ENCODE measurements at places on chromosomes 7 and 10.

DNA sequence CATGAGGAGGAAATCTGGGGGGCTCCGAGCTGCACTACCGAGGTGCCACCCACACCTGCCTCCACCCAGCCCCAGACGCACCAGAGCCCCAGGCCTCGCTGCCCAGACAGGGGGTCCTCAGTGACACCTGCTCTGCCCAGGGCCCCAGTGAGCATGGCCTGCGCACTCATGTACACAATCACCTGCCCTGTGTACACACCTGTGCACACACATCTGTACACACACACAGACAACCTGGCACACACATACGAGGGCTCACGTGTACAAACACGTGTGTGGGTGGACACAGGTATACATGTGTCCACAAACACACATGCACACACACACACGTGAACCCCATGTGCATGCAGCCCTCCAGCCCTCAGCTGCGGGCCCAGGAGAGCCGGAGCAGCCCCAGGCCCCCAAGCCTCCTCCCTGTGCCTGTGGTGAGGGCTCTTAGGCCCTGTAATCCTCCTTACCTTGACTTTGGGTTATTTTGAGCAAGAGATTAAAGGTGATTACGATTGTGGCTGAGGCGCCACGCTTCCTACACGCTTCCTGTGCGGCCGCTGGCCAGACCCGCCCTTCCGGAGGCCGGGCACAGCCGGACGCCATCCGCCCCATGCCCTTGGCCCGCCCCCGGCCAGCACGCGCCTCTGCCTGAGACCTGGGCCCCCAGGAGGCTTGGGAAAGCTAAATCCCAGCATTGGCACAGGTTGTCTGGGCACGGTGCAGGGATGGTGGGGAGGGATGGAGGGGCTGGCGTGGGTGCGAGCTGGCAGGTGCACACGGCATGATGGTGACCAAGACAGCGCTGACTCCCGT, 71.9 kb downstream of the ELFN1 start:
- DNase-seq = no peak

DNA sequence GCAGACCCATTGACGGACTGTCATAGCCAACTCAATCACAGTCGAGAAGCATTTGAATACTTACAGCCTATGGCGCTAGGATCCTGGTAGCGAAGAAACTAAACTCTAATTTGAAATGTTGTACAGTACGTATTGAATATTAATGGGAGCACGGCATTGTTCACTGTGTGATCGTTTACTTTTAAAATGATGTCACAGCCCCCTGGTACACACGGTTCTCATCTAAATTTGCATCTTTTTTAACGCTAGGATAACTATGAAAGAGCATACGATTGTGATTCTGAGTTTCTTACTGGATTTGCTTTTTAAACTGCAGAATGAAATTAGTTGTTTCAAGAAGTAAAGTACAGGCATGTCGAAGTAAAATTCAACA, 895 bp upstream of the NAPEPLD start:
- no peak for DNase-seq

GRCh38 chr7:37826825-37827224, 21.6 kb upstream of the NME8 start:
- DNase-seq = no peak

GRCh38 chr10:113600569-113600968, 47.7 kb downstream of the HABP2 start:
- no peak for DNase-seq

DNA sequence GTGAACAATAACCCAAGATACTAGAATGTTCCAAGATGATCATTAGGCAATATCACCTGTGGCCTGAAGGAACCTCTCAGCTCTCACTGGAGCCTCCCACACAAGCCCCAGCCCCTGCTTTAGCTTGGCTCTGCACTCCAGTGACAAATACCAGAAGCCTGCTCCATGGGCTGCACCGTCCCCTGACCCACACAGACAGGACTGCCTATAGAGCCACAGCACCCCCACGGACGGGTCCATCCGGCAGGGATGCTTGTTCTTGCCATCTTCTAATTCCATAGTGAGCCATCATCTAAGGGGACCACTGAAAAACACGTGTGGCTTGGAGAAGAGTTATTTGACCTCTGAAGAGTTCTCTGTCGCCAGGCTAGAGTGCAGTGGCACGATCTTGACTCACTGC, 100.9 kb downstream of the PTN start:
- no peak for DNase-seq

Measured in stimulated activated CD4-positive, alpha-beta T cell treated with anti-CD3 and anti-CD28 coated beads, Interleukin-1b, Interleukin-23, amount 100 ng/mL, for 48 hours (primary cell).